NCI-H82 (cell line): ENCODE measurements at places on chromosomes 6 and 20.

DNA sequence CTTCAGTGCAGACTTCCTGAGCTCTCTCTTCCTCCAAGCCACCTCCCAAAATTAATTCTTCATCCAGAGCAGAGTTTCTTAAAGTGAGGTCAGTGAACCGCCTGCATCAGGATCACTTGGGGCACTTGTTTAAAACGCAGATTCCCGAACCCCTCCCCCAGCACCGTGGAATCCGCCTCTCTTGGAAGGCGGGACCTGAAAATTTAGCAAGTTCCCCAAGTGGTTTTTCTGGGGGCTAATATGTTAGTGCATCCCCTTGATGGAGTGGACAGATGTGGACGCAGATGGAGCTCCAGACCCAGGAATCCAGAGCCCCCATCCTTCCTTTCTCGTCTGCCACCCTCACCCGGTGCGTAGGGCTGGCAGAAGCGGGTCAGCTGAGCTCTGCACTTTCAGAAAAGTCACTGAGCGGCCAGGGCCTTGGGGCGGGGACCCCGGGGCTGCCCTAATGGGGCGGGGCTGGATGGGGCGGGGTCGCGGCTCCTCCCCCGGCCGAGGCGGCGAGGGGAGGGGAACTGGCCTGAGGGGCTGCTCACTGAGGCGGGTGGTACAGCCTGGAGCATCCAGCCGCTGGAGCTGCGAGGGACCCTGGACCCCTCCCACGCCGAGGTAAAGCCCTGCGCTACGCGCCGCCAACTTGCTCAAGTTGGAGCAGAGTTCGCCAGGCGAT lies at the start of the genes DEFB124 and REM1:
Gene DEFB124, minus strand, starts transcription at position 370 of the 670 bp plus-strand sequence. CDS start 2,114 bp downstream, outside the sequence.
Gene REM1, plus strand, starts transcription at position 531 of the 670 bp plus-strand sequence. CDS start 1,158 bp downstream, outside the sequence.
- DNase-seq, result no peak

DNA sequence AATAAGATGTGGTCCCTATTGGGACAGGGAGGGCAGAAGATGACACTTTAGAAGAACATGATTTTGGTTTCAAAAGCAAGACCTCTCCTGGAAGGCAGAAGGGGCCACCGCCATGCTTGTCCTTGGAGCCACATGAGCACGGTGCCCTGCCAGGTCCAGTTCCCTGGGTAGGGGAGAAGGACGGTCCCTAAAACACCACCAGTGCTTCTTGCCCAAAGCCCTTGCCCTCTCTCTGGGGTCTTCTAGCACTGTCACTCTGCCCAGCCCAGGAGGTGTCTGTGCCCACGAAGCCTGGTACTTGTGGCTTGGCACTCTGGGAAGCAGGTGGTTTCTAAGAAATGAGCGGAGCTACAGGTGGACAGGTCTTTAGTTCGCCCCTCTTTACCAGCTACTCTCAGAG lies 46.0 kb downstream of the PLCG1 start:
- DNase-seq, result no peak

- no peak for DNase-seq
Observed at GRCh38 chr20:51116765-51117686, 94.1 kb upstream of the KCNG1 start.

- no peak for DNase-seq
Observed at GRCh38 chr6:20808439-20808838, 274.2 kb downstream of the CDKAL1 start.

- peak; percentile 98 for DNase-seq
Observed at GRCh38 chr6:99424761-99425646, at the start of gene PNISR. Gene PNISR, minus strand, starts transcription at chr6:99425308. Its CDS starts 10,649 bp downstream, at chr6:99414659.

- no peak for DNase-seq
Observed at GRCh38 chr6:107293350-107293749, 166.0 kb downstream of the PDSS2 start.

DNA sequence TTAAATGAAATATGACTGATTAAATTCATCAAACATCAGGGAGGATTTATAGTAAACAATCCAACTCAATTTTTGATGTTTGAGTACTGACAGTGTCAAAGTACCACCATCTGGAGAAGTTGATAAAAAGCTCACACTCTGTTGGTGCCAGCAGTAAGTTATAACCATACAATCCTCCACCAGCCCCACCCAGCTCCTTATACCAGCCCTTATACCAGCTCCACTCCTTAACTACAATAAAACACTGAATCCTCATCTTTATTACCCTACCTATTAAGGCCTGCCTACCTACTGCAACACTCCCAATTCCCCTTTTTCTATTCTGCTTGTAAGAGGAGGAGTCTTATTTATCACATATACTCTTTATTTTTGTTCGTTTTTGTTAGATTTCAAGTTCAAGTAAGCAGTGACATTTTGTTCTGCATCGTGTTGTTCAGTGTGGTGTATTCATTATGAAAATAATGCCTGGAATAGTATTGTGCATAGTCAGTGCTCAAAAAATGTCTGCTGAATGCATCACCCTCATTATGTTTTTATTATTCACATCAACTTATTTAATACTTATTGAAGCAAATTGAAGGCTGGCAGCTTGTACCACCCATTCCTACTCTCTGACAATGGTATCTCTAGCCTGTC lies 954.7 kb upstream of the ADGRB3 start:
- DNase-seq, result no peak

- DNase-seq, result no peak
Observed at GRCh38 chr6:25995507-25995906, 32.9 kb downstream of the TRIM38 start.

- no peak for DNase-seq
Observed at GRCh38 chr20:58832457-58832856, 18.2 kb downstream of the GNAS-AS1 start.

DNA sequence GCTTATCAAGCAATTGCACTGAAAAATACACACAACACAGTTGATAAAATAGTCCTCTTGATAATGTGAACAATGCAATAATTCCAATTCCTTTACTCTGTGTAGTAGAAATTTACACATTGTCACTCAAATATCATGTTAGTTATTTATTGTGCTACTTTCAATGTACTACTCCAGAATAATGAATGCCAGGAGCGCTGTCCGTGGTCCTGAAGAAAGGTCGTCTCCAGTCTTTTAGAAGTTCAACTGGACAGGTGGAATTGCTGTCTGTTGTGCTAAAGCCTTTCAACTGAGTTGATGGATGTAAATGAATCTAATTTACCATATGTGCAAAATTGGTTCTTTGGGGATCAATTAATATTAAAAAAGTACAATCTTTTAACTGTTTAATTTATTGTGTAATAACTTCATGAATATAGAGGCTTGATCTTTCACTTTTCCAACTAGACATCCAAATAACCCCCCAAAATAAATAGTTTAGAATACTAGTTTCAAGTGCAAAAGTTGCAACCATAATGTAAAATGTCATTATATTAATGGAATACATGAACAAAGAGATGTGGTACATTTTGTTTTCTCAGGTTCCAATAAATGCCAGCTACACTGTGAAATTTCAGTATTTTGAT lies 3.2 kb downstream of the GRIK2 start:
- DNase-seq, result peak; percentile 25

DNA sequence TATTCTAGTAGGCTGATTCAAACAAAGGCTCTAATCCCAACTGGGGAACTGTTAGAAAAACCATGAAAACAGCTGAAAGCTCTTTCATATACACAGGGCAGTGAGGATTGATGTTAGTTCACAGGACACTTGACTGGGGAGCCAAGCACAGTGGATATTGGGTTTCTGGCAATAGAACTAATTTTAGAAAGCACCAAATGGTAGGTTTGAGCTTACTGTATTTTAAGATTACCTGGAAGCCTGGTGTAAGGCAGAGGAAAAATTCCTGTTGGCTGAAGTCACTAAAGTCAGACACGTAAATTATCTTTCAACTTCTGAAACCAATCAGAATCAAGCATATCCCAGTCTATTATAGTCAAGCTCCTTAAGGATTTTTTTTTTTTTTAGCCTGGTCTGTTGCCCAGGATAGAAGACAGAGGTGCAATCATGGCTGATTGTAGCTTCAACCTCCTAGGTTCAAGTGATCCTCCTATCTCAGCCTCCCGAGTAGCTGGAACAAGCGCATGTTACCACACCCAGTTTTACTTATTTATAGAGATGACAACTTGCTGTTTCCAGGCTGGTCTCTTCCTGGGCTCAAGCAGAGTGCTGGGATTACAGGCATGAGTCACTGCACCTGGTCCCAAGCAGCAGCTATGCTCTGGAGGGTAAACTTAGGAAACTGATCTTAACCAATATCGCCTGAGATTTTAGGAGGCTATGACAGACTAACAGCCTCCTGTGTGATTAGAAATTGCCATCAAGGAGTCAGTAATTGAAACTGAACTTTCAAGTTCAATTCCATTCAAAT lies 32.5 kb upstream of the SYNCRIP start:
- peak; percentile 40 for DNase-seq

GRCh38 chr6:43088654-43089056 lies 12.5 kb downstream of the PTK7 start:
- no peak for DNase-seq

- no peak for DNase-seq
Observed at GRCh38 chr20:18729231-18729825, 84.3 kb upstream of the SCP2D1 start.

DNA sequence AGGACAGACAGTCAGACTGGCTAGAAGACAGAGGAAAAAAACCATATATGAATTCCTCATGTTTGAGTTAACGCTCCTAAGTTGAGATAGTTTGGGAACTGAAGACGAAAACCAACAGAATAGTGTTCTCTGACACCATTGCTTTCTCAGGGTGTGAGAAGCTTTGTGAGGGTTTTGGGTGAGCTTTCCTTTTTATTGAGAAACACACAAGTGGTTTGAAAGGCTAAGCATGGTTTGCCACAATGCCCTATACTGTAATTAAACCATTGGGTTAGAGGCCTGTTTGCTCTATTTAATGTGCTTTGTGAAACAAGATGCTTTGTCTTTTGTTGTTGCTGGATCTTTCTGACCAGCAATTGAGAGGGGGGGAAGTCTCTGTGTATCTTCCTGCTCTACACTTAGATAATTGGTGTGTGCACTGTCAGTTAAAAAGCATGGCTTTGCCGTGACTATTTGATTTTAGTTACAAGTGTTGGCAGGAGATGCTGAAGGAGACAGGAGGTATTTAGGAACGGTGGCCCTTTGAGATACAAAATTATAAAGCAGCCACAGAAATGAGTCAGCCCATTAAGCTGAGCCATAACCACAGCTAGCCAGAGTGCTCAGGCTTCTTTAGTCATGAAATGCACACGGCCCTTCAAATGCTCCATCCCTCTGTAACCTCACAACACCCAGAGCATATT lies 273.0 kb upstream of the PREP start:
- DNase-seq, result no peak

GRCh38 chr6:41781366-41781730 lies 766 bp downstream of the PRICKLE4 start:
- DNase-seq, result no peak

GRCh38 chr6:130150906-130151305 lies 71.8 kb downstream of the SAMD3 start:
- DNase-seq, result peak; percentile 68

- no peak for DNase-seq
Observed at GRCh38 chr20:62406635-62407176, 379 bp downstream of the CABLES2 start.

DNA sequence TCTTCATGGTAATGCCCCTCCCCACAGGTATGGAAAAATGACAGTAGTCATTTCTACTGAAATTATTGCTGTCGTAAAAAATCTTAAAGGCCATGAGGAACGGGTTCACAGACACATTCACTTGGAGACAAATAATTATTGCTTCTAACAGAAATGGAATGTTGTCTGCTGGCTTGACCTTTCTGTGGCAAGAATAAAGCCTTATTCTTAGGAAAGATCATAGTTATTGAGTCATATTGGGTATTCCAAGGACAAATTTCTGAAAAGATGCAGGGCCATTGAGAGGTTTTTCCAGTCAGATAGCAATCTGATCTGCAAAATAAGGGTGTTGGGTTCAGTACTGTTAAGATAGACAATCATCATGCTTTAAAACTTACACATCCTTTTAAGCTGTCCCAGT lies 29.2 kb downstream of the AKAP7 start:
- no peak for DNase-seq

- no peak for DNase-seq
Observed at GRCh38 chr20:36472637-36473090, 68.7 kb upstream of the MYL9 start.

DNA sequence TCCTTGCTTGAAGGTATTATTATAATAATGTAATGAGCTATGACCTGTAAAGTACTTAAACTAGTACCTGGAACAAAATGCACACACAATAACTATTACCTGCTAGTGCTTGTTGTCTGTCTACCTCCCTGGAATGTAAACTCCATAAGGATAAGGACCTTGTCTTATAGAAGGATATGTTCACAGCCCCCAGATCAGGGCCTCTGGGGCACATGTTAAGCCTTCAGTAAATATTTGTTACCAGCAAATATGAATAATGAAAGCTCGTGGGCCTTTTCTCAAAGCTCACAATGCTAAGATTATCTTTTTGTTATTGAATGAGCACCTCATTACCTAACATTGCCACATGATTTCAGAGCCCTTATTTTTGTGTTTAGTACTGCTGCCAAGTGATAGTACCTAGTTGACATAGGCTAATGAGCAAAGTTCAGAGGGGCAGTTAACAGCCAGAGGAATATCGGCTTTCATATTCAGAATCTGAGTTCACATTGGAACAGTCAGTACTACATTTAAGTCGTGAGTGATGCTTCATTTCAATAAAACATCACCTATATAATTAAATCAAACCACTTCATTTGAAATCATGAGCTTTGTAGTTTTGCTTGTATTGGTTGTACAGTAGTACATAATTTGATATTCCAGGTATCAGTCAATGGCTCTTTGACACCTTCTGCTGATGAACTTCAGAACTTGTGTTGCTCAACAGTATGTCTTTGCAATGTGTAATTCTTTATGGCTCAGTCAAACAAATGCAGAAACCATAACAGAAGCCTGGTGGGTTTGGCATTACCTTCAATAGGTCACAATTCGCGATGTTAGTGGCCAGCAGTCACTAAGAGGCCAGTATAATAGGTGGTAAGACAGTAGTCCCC lies 11.8 kb upstream of the SMLR1 start:
- DNase-seq, result no peak

DNA sequence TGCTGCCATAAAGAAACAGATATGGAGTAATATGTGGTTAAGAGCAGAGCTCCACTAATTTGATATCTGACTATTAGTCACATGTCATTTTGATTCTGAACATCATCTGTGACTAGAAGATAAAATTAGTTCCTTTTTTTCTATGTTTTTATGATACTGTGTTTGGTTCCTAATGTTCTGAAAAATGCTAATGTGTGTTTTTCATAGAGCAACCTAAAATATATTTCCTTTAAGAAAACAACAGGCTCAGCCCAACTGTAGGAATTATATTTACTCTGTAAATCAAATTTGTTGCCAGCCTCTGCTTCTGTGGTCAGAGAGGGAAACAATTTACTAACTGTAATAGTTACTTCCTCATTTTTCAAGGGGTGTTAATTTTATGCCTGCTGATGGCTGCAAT lies 33.3 kb upstream of the TXLNB start:
- no peak for DNase-seq

DNA sequence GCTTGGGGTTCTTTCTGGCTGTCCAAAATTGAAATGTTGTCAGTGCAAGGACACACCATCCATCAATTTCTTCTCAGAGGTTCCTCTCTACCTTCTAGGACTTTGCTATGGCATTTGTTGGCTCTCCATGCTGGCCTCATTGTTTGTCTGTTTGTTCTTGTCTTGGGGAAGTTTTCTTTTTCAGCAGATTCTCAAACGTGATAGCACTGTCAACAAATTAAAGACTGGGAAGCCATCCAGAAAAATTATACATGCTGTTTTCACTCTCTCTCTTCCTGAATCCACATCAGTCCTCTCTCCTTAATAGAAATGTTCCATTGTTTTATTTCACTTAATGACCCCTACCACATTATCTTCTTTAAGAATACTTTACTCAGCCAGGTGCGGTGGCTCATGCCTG lies 130.4 kb downstream of the PCSK2 start:
- no peak for DNase-seq
